ENCODE measurements at places on chromosomes 7 and 10.

DNA sequence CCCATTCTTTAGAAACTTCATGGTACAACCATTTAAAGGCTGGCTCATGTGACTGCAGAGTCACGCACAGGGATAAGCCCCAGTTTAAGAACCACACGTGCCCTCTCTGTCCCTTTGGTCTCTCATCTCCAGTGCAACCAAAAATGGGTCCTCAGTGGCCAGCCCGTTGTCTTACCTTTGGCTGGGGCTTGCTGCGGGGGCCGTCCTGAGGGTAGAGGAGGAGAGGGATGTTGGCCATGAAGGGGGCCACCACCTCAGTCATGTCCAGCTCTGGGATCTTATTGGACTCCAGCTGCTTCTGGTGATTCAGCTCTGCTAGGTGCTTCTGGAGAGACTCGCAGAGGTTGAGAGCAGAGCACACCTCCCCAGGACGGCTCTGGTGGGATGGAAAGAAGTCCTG is 22.3 kb downstream of the PSAP start:
- DNase-seq, result no peak

GRCh38 chr7:1058821-1059199 is 14.5 kb downstream of the GPR146 start:
- no peak for DNase-seq

DNA sequence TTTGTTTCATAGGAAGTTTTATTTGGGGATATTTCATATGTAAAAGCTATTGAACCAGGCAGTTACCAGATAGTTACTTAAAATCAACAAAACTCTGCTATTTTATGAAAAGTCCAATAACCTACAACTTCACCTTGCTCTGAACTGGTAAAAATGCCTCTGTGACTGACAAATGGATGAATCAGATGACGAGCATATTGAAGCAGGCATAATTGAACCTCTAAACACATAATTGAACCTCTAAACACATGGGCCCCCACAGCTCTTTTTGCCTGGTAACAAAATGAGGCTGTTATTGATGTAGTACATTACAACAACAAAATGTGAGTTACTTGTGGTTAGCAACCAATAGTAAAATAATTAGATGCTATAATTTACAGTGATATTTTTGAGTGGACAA is 99.7 kb downstream of the MBL2 start:
- no peak for DNase-seq

GRCh38 chr7:26868841-26869495 is 4.6 kb upstream of the SKAP2 start:
- no peak for DNase-seq

DNA sequence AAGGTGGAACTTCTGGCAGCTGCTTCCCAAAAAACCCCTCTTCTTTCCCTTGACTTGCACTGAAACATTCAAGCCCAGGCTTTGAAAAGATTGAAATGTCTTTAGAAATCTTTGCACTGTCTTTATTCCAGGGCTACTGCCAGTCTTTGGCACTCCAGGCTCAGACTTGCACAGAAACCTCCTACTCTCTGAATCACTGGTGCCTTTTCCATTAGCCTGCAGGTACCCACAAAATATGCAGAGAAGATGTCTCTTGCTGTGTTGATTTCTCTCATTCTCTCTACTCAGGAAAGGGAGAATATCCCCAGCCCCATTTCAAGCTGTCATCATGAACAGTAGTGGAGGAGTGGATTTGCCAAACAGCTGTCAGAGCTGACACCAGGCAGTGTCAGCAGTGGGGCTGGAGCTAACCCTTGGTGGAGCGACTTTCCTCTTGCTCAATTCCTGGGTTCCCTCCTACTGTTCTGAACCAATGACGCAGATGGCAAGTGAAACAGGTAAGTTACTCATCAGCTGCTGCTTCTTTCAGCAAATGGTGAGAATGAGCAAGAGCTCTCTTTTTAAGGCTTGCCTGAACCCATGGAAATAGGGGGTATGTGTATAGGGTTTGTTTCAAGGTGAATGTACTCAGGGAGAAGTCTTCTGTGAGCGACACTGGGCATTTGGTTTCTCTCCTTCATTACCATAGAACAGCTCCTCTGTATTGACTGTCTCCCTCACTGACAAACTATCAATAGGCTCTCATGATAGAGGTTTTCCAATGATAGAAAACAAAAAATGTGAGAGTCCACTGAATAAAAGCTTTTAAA is 362.4 kb downstream of the ADRA2A start:
- DNase-seq, result no peak

DNA sequence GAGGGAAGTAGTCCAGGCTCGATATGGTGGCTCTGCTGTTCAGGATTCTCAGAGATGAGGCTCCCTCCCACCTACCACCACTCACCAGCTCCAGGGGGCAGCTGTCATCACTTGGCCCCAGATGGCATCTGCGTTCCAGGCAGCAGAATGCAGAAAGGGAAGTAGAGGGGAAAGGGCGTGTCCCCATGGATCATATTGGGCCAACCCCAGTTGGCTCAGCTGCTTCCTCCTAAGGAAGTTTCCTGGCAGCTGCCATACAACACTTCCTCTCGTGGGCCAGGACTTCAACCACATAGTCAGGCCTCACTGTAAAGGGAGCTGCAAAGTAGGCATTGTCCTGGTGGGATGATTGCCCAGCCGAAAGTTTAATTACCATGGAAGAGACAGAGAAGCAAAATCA is 1.6 kb upstream of the TEX36 start:
- DNase-seq, result no peak

DNA sequence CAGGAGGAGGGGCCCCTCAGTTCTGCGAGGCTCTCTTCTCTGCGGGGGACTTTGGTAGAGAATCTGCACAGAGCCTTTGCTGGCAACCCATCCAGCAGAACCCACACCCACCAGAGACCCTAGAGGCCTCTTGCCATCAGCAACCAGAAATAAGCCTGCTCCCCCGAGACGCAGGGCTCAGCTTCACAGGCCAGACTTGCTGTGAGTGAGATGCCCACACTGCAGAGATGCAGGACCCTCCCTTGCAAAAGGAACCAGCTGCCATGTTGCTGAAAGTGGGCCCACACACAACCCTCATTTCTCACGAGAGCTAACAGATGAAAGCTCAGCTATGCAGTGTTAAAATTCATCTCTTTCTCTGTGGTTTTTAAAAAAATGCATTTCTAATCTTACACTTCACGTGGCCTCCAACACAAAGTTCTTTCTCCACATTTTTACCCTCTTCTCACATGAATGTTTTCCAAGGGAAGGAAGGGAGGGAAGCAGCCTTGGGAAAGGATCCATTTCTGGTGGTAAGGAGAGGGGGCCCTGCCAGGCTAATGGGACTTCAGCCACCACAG is 171.6 kb downstream of the CCDC3 start:
- DNase-seq, result no peak

DNA sequence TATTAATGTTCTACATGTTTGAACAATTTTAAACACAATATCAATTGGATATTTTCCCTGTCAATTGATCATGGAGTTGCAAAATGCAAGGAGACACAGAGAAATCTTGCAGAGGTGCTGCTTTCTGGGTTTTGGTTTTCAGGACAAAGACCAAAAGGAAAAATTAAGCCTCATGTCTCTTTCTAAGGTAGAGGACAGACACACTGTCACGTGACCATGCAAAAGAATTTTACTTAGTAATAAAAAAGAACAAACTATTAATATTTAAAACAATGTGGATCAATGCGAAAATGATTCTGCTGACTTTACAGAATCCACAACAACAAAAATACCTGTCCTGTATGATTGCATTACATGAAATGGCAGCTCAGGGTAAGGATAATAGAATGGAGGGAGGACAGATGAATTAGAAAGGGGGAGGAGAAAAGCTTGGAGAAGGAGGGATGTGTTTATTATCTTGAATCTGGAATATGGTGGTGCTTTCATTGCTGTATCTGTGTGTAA is 493.7 kb upstream of the NUPR2 start:
- no peak for DNase-seq

DNA sequence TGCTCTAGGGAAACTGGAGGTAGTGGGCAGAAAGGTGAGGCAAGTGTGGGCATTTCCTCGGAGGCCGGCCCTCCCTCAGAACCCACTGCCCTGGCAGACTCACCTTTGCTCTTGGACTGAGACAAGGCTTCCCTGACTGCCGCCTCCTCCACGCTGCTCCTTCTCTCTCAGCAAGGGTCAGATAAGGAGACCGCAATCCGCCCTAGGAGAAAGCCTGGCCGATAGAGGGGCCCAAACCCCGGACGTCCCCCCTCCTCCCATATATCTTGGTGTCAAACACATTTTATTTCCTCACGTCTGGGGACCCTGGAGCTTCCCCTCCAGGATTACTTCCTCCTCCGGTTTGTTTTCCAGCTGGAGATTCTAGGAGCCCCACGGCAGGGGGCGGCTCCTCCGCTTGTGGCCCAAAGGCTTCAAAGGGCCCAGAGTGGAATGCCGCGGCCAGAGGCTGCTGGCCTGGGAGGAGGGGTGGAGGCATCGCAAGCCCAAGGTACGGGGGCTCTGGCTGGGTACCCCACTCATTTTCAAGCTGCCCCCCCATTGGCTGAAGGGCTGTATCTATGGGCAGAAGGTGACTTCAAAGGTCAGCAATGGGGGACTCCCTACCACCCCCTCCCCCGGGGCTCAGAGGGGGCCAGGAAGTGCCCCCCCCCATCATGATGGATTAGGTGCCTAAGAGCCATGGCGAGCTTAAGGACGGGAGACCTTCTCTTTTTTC is 31.7 kb upstream of the LBX1 start:
- no peak for DNase-seq

Measured in T-cell (primary cell).